ENCODE measurements at places on chromosomes 6 and 20. TPM values are rescaled to one million over a fixed set of nuclear protein-coding genes. Genes with fewer than 3 reads are reported as not detected.

Gene SLC17A2
- total RNA-seq = not detected

Gene CST5
- total RNA-seq = not detected

Gene ELOVL2
- not detected for total RNA-seq

Gene C4B
- 7.7 TPM for total RNA-seq

Gene SPO11
- total RNA-seq = not detected

Gene RNF39
- total RNA-seq = not detected

Gene HLA-F
- total RNA-seq = 699 TPM

Gene PTGIS
- not detected for total RNA-seq

Gene IL17A
- total RNA-seq = not detected

Gene CST3
- total RNA-seq = 5.3 TPM

Gene GABRR1
- total RNA-seq = not detected

Gene PTCRA
- not detected for total RNA-seq

Gene SLC16A10
- total RNA-seq = 16.5 TPM

Gene CRISP3
- total RNA-seq = not detected

Gene MYO6
- 2.4 TPM for total RNA-seq

Gene BMP2
- not detected for total RNA-seq

Gene MC3R
- not detected for total RNA-seq

Gene TMC2
- not detected for total RNA-seq

Gene RXRB
- total RNA-seq = 65.5 TPM

Gene SLC35F1
- not detected for total RNA-seq

Data from T-cell (primary cell).